ENCODE measurements at places on chromosomes 3 and 15.

- no peak for DNase-seq
These were observed 370.1 kb downstream of the CNTN4 start for GRCh38 chr3:2468816-2469215.

- no peak for DNase-seq
These were observed 214.5 kb downstream of the MTHFS start for GRCh38 chr15:79682285-79682684.

GRCh38 chr3:8516047-8516661 is 14.5 kb downstream of the LMCD1 start:
- peak; percentile 18 for DNase-seq

DNA sequence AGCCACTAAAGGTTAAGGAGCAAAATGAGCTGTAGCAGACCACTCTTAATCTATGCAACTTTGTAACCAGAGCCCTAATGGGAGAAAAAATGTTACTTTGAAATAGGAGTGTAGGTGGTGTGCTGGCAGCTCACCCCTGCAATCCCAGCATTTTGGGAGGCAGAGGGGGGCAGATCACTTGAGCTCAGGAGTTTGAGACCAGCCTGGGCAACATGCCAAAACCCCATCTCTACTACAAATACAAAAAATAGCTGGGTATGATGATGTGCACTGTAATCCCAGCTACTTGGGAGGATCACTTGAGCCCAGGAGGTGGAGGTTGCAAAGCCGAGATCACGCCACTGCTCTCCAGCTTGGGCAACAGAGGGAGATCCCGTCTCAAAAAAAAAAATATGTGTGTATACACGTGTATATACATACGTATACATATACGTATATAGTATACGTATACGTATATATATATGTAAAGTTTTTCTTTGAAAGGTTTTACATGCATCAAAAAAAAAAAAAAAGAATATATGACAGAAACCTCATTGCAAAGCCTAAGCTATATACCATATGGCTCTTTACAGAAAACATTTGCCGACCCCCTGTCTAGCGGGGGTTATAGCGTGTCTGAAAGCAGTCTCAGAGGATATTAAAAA is 15.7 kb downstream of the CAPN7 start:
- no peak for DNase-seq

DNA sequence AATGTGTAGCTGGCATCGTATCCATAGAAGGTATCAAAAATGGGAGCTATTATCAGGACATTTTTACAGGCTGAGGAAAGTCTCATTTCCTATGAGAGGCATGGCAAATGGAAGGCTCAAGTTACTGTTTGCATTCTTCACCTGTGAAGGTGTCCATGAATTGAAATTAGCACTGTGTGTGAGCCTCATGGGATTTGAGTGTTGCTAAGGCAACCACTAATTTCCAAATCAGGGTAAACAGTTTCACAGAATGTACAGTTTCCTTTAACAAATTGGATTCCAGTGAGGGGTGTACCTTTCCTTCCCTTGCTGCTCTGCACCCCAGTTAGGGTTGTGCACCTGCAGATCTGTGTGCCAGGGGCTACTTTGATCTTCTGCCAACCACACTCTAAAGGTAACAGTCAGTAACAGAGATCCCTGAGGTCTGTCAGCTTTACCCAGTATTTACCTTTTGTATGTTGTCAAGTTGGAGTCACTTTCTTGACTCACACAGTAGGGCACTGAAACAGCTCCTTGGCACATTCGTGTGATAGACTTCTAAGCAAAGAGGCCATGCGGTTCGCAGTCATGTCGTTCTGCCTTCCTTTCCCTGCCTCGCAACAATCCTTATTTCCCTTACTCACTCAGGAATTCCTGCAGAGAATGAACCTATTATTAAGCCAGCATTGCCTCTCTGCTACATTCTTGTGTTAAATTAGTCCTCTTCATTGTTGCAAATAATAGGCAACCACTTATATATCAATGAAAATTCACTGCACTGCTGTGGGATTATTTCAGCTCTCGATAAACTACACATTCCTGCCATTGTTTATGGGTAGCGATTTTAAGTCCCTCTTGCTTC is 129.8 kb upstream of the GBE1 start:
- no peak for DNase-seq

DNA sequence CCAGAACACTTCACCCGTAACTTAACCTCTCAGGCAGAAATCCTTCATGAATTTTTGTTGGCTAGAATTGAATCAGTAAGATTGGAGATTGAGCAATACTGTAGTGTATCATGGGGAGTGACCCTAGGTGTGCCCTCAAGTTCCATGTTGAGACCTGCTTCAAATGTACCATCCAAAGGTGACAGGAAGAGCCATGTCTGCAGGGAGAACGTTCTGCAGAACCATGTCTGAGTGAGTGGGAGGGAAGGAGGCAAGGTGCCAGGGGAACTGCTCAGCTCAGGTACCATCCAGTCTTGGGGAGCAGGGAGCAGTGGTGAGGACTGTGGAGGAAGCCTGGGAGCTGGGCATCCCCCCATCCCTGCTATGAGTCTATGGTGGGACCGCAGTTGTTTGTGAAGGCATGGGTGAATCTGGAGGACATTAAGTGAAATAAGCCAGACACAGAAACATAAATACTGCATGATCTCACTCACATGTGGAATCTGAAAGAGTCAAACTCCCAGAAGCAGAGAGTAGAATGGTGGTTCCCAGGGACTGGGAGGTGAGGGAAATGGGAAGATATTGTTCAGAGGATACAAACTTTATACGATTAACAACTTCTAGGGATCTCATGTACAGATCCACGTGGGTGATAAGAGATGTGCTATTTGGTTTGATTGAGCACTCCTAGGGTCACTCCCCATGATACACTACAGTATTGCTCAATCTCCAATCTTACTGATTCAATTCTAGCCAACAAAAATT is 23.3 kb downstream of the CFAP161 start:
- no peak for DNase-seq

- DNase-seq, result no peak
These were observed 2.9 kb downstream of the DIPK2A start for GRCh38 chr3:143974271-143975238.

DNA sequence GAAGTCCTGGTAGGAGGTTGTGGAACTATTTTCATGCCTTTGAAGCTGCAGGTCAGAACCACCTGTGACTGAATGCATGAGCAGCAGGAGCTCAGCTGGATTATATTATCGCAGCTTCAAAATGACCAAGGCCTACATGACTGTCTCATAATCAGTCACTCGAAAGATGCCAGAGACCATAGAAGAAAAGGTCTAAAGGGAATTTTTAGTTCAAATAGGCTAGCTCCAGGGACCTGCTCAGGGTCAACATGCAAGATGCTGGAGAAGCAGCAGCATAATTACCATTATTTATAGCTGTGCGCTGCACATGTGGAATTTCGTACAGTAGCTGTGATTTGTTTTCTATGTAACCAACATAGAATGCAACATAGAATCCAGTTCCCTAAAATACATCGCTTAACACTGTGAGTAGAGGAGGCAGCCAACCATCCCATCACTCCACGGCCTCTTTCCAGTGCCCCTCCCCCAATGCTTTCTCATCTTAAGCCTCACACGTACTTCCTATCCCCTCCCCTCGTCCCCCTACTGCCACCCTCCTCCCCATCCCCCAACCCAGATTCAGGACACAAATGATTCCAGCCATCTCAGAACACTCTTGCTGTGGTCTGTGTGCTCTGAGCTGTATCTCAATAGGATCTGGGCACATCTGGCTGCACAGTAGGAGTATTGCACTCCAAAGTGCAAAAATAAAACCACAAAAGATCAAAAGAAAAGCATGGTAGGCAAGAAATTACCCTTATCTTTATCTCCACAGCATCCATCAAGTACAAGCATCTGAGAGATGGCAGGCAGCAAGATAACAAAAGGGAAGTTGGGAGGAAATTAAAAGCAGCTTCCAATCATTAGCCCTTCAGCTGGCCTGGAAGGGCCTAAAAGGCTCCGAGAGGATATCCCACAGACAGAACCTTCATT is 352.8 kb upstream of the SEMA6D start:
- DNase-seq, result no peak

GRCh38 chr3:71710906-71711494 is 14.2 kb downstream of the EIF4E3 start:
- DNase-seq, result peak; percentile 38

GRCh38 chr15:81163961-81164800 is 30.1 kb downstream of the CFAP161 start:
- DNase-seq, result no peak

GRCh38 chr15:67611370-67612369 is 69.2 kb downstream of the MAP2K5 start:
- no peak for DNase-seq

- DNase-seq, result no peak
These were observed 414.8 kb downstream of the LPP start for GRCh38 chr3:188568736-188569135.

DNA sequence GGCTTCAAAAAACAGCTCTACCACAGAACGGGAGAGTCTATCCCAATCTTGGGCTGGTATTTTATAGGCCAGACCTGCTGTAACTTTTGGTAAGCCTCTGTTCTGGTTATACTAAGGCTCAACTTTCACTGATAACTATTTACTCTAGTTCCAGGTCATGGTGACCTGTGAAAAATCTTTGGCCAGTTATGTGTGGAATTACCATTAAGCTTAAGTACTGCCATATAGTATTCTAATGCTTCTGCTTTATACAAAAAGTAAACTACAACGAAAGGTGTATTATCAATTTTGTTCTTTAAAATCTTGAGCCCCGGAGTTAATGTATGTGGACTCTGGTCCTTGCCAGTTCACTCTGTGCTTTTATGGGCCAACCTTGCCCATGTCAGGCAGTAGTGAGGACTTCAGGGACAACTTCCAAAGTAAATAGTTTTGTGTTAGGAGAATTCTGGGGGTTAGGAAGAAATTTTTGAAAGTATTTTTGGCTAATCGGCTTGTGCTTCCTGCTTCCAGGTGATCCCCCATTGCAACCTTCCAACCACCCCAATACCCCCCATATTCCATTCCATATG is 6.4 kb downstream of the SIAH2 start:
- DNase-seq, result no peak

GRCh38 chr3:165081183-165081582 is 2.9 kb upstream of the SI start:
- DNase-seq, result no peak

GRCh38 chr15:35038626-35039451 is 46.3 kb downstream of the NANOGP8 start:
- DNase-seq, result no peak

DNA sequence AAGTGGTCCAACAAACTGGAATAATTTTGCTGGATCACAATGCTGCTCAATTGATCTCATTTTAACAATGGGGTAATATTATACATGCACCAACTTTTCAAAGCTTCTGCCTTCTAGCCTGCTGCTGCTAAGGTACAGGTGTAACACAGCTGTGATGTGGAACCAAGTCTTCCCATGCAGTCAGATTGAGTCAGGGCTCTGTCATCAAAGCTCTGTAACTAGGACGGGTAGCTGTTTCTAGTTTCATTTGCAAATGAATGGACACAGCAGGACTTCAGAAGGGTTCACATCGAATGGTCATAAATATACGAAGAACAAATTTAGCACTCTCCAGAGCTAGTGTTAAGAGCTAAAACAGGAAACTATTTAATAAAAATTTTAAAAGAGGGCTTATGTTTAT is 189.2 kb downstream of the USP13 start:
- DNase-seq, result no peak

GRCh38 chr3:63096248-63097058 is 181.7 kb upstream of the SYNPR start:
- DNase-seq, result no peak

DNA sequence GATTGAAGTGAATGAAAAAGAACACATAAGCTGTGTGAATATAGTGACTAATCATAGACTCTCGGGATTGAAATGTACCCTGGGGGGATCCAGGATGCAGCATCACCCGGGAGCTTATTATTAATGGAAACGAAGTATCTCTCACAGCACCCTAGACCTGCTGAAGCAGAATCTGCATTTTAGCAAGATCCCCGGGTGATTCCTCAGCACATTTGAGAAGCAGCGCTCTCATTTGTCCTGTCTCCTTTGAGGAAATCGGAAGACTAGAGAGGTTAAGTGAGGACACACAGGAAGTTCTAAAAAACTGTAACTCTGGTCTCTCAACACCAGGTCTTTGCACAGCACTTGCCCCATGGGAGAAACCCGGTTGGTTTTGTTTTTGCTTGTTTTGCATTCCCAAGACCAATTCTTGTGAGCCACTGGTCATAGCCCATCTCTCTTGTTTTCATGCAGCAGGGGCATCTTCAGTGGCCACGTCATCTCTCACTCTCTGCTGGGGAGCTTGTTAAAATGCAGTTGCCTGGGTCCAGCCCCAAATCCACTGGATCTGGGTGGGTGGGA is 30.2 kb downstream of the ZNF710 start:
- peak; percentile 14 for DNase-seq

- DNase-seq, result peak; percentile 14
These were observed 889 bp upstream of the LRRIQ4 start for GRCh38 chr3:169811631-169812331.

GRCh38 chr15:26729030-26729429 is 43.8 kb downstream of the GABRB3 start:
- DNase-seq, result no peak

All from SJCRH30 (cell line).